ENCODE measurements at places on chromosomes 11 and 22.

- peak; percentile 85 for DNase-seq
These were observed 37.7 kb upstream of the GNB1L start for GRCh38 chr22:19892257-19892879.

GRCh38 chr22:43570531-43571165, 158.8 kb downstream of the MPPED1 start:
- no peak for DNase-seq

DNA sequence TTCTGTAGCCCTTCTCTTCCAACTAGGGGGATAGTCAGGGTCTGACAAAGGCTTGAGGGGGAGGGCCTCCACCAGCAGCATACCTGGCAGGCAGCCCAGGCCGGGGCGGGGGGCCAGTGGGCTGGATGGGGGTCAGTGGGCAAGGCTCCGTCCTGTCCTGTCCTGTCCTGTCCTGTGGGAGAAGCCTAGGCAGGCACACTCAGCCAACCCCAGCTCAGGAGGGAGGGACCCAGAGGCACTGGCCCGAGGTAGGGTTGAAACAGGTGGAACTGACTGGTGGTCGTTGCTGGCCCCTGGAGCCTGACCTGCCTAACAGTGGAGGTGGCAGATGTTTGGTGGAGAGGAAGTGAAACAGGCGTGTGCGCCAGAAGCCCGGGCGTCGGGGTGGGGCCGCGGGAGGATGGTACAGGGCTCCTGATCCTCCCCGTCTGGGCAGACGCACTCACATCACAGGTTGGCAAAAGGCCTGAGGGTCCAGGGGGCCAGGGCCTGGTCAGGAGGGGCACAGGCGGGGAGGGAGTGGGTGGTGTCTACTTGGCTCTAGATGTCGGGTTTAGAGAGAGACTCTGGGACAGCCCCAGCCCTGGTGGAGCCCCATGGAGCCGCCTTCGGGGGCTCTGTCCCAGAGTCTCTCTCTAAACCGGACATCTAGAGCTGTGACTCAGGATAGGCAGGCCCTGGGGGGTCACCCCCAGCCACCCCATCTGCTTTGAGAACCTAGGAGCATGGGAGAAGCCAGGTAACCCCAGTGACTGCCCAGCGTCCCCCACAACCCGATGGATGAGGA, 32.5 kb upstream of the GRAMD4 start:
- no peak for DNase-seq

- DNase-seq = no peak
These were observed 10.6 kb downstream of the MUC5B start for GRCh38 chr11:1233351-1234053.

GRCh38 chr11:21110415-21110814, 441.0 kb downstream of the NELL1 start:
- no peak for DNase-seq

DNA sequence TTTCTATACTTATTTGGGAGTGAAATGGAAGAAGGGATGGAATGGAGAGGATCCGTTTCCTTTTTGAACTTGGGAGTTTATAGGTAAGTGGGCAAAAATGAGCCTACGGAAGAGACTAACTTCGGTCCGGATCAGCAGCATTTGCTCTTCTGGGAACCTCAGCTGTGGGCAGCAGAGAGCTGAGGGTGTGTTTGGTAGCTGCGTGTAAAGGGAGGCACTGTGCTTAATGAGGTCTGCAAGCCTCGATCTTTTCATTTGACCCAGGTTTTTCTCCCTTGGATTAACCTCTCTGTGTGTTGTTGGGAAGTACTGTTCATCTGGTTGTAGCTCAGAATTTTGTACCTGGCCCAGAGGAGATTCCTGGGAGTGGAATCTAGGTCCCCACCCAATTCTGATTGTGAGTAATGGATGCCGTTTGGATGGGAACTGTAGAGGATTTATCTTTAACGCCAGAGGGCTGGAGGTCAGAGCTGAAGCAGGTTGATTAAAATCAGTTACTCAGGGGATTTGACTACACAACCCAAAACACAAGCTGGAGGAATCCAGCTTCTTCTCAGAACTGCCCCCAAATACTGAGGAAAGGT, 201.6 kb upstream of the SORL1-AS1 start:
- no peak for DNase-seq

DNA sequence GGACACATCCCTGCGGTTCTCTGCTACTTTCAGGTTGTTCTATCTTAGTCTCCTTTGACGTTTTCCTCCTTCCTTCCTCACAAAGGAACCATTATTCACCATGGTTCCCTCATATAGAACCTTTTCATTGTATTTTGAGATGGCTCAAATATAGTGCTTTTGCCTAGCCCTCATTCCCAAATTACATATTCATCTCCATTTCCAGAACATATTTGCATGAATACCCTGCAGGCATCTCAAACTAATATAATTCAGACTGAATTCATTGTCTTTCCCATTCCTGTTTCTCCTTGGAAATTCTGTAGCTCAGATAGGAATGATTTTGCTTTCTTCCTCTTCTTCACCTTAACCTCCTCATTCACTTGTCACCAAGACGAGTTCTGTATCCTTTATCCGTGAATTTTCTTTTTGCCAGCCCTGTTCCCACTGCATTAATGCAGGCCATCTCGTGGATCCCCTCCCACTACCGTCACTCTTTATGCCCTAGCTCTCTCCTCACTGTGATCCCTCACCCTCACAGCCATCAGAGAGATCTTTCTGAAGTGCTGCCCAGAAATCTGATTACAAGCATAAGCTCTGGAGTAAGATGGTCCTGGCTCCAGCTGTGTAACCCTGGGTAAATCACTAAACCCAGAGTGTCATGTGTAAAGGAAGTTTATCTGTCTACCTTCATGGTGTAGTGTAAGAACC, 23.3 kb downstream of the PIWIL4 start:
- no peak for DNase-seq

GRCh38 chr22:17612057-17612456, 16.5 kb downstream of the ATP6V1E1 start:
- no peak for DNase-seq

DNA sequence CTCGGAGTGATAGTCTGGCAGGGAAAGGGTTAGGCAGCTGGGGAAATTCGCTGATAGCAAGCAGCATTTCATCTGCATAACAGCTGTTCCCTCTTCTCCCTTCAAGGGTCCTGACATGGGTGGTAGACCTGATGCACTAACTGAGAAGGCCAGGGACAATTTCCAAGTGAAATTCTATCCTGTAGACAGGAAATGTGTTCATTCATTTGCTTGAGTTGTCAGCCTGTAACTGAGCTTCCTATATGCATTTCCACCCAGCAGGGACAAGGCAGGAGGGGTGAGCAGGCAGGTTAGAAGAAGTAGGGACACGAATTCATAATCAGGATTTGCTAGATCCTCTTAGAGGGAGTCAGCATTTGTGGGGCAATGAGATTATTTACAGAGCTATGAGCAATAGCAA, 154.3 kb upstream of the NCAM1 start:
- DNase-seq = no peak
